BJ (cell line): ENCODE measurements at places on chromosomes 1 and 21.

GRCh38 chr1:160702100-160702499, 9.5 kb downstream of the CD48 start:
- DNase-seq, result no peak

- DNase-seq, result no peak
Observed at GRCh38 chr1:208211921-208212843, 32.0 kb downstream of the PLXNA2 start.

- DNase-seq, result no peak
Observed at GRCh38 chr1:7159116-7159781, 374.0 kb downstream of the CAMTA1 start.

DNA sequence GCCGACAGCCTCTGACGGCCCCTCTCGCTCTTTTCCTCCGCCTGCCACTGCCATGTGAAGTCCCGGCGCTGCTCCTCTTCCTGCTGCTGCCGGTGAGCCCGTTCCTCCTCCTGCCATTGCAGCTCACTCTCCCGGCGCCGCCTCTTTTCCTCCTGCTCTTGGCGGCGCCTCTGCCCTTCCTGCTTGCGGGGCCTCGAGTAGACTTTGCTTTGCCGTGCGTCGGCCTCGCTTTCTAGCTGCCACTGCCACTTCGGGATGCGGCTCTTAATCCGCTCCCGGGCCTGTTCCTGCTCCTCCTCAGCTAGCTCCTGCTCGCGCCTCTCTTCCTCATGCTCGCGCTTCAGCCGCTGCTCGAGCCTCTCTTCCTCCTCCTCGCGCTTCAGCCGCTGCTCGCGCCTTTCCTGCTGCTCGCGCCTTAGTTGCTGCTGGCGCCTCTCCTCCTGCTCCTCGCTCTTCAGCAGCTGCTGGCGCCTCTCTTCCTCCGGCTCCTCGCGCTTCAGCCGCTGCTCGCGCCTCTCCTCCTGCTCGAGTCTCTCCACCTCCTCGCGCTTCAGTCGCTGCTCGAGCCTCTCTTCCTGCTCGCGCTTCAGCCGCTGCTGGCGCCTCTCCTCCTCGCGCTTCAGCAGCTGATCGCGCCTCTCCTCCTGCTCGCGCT, 4.3 kb downstream of the TCHH start:
- no peak for DNase-seq

DNA sequence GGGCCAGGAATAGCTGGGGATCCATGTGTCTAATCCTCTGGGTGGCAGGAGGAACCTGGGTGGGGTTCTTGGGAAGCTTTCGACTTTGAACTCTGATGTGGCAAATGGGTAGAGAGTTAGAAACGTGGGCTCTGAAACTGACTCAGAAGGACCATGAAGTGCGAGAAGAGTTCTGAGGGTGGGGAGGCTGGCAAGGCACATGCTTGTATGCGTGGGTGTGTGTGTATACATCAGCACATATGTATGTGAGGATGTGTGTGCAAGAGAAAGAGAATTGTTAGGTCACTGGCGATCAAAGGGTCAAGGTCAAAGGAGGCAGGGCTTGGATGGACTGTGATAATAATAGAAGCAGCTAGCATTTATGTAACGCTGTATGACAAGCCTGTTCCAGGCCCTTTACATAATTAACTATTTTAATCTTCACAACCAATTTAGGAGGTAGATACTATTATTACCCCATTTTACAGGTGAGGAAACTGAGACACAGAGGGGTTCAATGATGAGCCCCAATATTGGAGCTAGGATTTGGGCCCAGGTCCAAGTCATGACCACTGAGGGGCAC, 84.5 kb upstream of the POU3F1 start:
- no peak for DNase-seq

- DNase-seq, result peak; percentile 100
Observed at GRCh38 chr21:46048926-46049889, 48.7 kb upstream of the COL6A2 start.

GRCh38 chr1:160412028-160412362, 11.6 kb downstream of the VANGL2 start:
- no peak for DNase-seq

DNA sequence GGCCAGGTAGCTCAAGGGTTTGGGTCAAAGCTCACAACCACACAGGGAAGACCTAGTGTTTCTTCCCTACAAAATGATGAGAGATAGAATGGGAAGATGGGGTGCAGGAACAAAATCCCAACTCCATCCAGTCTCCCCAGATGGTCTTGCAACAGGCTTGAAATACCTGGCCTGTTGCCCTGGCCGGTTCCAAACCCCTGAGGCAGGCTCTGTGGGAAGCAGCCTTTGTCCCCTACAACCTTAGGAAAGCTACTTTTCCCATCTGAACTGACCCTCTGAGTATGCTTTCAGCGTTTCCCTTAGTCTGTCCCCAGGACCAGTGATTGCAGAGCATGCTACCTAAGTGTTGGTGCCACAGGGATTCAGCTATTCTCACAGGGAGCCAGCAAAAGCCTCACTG, 104.0 kb downstream of the GDAP2 start:
- DNase-seq, result no peak

GRCh38 chr21:36563341-36563926, 83.5 kb upstream of the CLDN14 start:
- no peak for DNase-seq

DNA sequence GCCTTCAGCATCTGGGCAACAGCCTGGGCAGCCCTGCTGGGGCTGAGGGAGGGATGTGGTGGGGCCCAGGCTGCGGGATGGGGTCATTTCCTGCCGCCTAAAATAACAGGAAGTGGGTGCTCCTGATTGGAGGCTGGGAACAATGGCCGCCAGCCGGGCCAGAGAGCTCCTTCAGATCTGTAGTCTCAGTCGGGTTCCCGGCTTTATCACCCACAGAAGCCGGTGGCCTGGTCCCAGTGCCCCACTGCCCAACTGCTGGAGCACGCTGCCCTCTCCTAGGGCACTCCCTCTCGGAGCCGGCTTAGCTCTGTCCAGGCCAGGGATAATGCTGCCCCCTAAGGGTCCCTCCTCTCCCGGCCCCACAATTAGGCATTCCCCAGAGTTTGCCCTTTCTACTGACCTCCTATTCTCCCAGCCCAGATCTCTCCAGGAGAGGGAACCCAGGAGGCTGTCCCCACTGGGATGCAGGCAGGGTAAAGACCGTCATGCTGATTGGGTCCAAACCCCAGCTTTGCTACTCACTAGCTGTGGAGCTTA, 5.1 kb downstream of the MAP7D1 start:
- DNase-seq, result no peak
